ENCODE measurements at places on chromosomes 3 and 15.

DNA sequence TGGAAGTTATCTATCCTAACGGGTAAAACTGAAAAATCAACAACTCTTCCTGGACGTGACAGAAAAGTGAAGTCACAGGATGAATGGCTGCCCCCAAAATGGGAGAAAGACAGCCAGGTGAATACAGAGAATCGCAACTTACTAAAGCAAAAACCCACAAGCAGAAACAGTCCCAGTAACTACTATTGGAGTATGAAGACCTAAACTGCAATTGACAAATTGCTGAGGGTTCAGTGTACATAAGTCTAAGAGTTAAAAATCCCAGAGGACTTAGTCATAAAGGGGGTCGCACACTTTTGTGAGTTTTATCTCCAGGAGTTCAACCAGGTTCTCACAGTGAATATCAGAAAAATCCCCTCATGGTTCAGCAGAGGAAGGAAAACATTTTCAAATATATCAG lies 56.8 kb upstream of the IMPG2 start:
- DNase-seq: no peak

GRCh38 chr3:58073301-58074108 lies 65.3 kb downstream of the FLNB start:
- DNase-seq: no peak

- no peak for DNase-seq
Measured at GRCh38 chr3:156694536-156694935, 20.1 kb downstream of the TIPARP start.

- no peak for DNase-seq
Measured at GRCh38 chr3:127630811-127631714, 2.1 kb downstream of the PODXL2 start.

- no peak for DNase-seq
Measured at GRCh38 chr15:48084759-48085590, 35.8 kb upstream of the SLC24A5 start.

- DNase-seq: no peak
Measured at GRCh38 chr3:133384331-133385027, 15.4 kb upstream of the BFSP2 start.

DNA sequence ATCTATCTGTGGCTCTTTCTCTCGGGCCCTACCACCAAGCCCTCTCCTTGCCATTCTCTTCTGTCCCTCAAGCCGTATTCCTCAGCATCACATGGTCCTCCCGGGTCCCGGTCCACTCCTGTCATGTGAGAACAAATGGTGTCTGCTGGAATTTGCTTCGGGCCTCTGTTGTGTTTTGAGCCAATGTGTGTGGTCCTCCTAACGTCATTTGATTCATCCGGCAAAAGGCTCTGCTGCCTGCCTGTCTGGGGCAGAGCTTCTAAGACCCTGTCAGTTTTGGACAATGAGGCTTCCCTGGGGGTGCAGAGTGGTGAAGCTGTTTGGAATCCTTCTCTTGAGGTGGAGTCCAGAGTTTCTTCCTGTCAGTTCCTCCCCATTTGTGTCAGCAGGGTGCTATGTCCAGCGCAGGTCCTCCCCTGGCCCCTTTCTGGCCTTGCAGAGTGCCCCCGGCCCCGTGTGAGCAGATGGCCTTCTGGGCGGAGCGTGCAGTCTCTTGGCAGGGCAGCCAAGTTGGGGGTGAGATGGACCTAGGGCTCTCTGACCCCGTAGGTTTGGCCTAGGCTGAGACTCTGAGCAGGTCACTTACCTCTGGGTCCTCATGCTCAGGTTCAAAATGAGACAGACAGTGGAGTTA lies 93.6 kb downstream of the APBA2 start:
- DNase-seq: no peak

DNA sequence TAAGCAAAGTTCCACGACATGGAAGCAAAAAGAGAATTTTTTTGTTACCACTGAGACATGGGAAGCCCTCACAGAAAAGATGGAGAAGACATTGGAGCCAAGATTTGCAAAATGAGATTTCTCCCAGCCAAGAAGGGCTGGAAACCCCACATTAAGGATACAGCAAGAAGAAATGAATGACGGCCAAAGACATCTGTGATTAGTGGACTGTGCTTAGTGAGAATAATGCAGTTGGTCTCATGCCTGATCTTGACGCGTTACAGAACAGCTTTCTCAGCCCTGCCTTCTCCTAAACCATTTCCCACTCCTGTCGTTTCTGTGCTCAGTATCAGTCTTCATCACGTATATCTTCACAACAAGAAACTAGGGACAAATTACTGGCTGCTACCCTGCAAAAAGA lies 45.8 kb upstream of the ARRDC4 start:
- DNase-seq: no peak

- DNase-seq: peak; percentile 25
Measured at GRCh38 chr3:15553749-15554148, 32.2 kb upstream of the COLQ start.

GRCh38 chr15:77208241-77208640 lies 137.3 kb upstream of the TSPAN3 start:
- DNase-seq: no peak

- no peak for DNase-seq
Measured at GRCh38 chr15:91224755-91225380, 124.8 kb downstream of the SV2B start.

DNA sequence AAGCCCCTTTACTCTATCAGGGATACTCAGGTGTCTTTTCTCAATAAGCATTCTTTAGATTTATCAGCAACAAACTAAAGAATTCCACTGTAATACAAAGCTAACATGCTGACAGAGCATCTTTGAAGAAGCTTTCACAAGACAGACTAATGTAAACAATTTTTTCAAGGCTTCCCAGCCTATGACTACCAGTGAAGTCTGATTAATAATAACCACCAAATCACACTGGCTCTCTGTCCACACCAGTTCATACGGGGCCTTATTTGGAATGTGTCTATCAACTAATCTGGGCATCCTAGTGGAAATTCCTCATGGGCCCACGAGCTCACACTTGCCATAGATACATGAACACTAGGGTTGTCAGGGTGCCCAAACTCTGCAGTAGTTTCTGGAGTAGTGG lies 84.5 kb downstream of the EFL1 start:
- no peak for DNase-seq

DNA sequence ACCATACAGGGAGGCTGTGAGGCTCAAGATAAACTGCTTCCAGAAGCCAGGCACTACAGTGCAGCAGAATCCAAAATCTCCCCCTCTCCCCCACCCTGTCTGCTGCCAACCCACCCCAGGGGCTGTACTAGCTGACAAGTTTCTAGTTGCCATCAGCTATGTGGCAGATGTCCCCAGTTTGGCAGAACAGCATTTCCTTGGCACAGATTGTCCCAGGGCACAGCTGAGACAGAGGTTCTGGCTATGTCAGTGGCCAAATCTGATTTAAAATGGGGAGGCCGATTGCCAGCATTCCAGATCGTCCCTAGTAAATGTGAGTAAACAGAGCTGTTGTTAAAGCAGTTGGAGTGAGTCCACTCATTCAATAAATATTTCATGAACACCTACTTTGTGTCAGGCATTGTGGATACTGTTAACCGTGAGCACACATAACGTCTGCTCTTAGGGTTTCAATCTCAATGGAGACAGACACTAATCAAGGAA lies 28.0 kb upstream of the CCDC174 start:
- DNase-seq: no peak

DNA sequence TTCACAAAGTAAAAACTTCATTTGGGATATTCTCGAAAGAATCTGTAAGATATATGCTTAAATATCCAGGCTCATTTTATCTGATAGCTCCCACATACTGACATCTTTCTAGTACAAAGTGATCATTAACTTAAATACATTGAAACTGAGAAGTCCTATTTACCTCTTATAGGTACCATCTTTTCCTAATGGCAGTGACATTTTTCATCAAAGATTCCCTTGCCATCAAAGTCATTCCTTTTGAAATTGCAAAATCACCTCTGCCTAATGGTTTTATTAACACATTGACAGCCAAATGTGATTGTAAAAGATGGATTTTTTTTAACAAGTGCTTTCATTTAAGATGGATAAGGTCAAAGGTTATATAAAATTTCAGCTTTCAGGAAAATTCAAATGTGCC lies 346.6 kb downstream of the MFSD1 start:
- DNase-seq: no peak

DNA sequence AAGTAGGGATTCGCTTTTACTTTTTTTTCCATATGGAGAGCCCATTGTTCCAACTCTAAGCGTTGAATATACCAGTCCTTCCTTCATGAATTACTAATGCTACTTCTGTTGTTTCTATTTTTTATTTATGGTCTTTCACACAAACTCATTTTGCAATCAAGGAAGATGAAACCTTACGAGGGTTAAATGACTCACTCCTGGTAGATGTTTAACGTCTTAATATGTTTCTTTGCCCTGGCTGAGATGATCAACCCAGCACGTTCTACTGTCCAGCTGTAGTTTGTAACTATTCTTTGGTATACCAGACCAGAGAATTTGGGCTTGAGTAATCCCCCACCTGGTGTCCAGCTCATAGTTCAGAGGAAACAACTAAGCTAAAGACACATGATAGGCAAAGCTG lies 23.1 kb downstream of the CDCP1 start:
- peak; percentile 81 for DNase-seq

DNA sequence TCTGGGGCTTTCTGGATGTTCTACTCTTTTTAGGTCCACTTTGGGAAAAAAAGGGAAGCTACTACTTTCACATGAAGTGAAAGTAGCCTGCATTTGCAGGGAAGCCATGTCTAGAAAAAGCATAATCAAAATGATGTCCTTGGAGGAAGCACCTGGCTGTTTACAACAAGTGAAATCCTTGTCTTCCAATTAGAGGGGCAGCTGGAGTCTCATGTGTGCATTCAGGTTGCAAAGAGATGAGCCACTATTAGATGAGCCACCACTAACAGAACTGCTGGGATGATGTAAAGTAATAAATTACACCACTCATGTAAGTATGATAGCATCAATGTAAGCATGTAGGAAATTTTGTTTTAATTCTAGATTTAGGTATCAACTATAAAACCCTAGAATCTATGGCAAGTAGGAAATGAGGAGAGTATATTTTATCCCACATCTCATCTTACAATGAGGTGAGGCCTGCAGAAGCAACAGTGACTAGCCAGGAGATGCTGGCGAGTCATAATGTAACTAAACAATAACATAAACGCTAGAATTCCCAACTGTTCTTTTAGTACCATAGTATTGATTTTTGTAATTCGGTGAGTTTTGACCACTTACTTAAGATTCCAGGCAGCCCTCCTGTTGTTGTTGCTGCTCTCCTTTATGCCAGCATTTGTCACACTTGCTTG lies 75.9 kb downstream of the TMEM108 start:
- DNase-seq: no peak

DNA sequence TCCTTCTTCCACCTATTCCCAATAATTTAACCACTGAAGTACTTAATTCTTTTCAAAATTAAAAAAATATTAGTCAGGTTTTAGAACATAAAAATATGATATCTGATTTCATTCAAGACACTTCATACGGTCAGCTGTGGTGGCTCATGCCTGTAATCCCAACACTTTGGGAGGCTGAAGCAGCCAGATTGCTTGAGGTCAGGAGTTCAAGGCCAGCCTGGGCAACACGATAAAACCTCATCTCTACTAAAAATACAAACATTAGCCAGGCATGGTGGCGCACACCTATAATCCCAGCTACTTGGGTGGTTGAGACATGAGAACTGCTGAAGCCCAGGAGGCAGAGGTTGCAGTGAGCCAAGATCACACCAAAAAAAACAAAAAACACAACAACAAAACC lies 56.7 kb downstream of the NBEAL2 start:
- DNase-seq: no peak

DNA sequence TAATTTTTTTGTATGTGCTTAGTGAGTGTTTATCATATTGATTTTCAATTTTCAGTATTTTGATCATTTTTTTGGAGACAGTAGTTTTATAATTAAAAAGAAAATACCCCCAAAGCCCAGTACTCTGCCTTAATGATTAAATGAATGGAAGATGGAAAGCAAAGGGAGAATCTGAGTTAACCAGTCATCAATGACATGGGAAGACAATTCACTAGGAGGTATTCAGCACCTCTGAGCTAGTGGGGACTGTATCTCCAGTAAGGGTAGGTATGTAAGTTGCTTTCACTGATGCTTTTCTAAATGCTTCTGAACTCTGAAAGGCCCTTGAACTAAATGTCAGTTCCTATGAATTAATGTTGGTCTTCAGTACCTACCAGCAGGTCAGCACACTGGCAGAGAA lies 590.4 kb upstream of the DPPA4 start:
- DNase-seq: no peak

GRCh38 chr3:131807822-131808221 lies 227.0 kb downstream of the CPNE4 start:
- no peak for DNase-seq

GRCh38 chr15:63586790-63587189 lies 10.4 kb upstream of the FBXL22 start:
- no peak for DNase-seq

DNA sequence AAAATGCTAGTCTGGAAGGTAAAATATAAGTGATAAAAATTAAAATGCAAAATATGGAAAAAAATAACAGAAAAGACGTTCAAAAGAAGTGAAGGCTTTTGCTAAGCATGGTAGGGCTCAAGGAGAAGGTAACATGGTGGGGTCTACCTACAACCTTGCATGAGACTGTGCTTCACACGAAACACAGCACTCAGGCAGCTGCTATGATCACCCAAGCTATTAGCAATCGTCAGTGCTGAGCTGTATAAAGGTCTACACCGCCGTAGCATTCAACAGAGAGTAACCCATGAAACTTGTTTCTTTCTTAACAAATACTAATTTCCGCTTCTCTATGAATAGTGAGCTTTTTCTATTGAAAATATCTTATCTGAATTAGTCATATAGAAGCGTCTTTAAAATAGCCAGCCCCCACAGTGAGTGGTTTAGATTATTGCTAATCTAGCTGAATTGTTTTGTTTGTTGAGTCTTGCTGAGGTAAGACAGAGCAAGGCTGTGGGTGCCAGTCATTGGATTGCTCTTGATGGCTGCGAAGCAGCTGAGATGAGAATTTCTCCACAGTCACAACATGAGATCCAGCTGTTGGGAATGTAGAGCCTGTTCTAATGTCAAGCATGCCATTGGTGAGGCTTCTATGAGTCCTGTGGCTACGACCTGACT lies 230.0 kb downstream of the KLF13 start:
- no peak for DNase-seq

DNA sequence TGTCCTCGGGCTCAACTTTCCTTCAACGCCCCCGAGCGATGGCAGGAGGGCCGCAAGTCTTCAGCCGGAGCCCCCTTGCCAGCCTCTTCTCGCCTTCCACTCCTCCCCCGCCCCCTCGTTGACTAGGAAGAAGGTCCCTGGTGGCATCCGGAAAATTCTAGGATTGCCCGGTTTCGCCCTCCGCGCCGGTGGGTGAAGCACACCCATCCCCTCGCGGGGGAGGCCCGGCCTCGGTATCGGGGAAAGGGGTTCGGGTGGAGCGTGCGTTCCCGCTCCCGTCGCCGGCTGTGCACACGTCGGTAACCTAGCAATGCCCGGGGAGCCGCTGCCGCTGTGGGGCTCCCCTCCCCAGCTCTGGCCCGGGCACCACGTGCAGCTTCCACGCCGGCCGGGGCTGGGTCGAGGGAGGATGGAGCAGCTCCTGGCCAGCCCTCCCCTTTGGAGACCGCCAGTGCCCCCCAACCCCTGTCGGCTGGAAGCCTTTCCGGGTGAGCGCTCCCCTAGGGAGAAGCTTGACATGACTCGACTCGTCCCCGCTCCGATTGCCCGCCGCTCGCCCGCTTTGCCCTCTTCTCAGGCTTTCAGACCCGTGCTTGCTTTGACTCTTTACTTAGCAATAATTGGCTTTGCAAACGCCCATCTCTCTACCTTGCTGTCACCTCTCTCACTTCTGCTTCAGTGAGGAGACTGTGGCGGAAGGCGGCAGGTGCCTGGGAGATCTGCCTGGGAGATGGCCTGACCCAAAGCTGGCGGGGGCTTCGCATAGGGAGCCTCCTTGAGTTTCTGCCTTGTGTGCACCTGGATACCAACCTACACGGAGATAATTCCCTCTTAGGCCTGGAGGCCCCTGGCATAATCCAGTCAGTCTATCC lies 1.3 kb downstream of the CACNA1D start:
- no peak for DNase-seq

GRCh38 chr15:77574521-77575202 lies 58.0 kb downstream of the LINGO1 start:
- no peak for DNase-seq

Data from gastrocnemius medialis (tissue), 4 donors.